Activated naive CD8-positive, alpha-beta T cell treated with anti-CD3 and anti-CD28 coated beads, Interleukin-2, amount 50 U/mL, for 16 hours (primary cell): ENCODE measurements at places on chromosomes 1 and 21.

DNA sequence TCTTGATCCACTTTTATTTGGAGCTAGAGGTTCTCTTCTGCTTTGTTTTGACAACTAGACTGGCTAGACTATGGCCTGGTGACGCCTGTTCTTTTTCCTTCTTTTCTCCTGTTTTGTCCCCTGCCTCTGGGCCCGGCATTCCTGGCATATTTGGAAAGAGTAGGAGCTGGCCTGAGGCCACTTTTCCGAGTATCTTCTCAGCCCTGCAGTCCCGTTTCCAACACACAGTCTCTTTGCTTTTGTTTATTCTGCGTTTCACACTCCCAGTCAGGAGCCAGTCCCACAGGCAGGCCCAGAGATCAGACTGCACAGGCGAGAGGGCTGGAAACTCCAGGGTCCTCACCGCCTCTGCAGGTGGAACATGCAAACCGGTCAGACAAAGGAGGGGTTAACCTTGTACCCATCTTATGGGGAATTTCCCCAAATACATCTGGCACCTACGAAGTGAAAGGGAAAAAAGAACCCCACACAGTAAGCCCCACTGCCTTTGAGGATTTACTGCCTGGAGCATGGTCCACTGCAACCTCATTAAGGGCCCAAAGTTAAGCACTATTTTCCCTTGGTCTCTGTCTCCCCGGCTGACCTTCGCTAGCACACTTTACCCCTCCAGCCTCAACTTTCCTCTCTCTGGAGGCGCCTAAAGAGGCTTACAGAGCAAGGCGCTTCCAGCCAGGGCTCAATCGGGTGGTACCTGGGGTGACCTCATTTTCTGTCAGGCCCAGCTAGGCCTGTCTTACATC, 141.1 kb downstream of the TOMM20 start:
- no peak for DNase-seq

GRCh38 chr1:192766009-192766625, 42.7 kb upstream of the RGS2 start:
- no peak for DNase-seq

- no peak for DNase-seq
Observed at GRCh38 chr21:29708401-29708800, 231.4 kb downstream of the GRIK1 start.

DNA sequence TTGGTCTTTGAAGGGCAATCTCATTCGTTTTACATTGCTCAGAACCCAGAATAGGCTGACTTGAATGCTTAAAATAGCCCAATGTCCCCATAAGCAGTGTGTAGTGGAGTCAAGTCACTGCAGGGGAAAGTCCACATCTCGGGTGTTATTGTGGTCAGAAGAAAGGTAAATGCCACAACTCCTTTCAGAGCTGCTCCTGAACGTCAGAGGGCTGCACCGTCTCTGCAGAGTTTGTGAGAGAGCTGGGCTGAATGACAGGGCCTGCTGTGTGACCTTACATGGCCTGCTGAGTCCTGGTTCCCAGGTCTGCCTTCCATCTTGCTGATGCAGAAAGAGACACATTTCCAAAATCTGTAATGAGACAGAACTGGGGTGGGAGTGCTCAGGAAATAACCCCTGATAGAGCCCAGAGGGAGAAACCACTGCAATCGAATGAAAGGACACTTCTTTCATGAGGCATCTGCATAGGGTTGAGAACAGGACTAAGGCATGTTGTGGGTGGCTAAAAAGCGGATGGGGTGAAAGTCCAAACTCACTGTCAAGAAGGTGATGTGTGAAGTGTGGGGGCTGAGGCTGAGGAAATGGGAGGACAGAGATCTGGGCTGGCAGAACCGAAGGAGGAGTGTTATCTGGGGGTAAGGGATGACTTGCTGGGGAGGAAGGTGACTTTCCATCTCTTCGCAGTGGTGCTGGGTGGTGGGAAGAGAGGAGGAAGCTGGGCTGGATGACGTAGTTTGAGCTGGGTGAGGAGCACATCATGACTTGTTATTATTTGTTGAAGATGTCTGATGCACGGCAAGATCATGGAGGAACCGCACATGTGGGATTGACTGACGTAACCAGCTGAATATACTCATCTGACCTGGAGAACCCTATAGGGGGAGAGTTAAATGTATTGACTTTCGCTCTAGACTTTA, 33.7 kb downstream of the XCL2 start:
- no peak for DNase-seq

GRCh38 chr1:54987919-54988705, 7.7 kb downstream of the TMEM61 start:
- no peak for DNase-seq

DNA sequence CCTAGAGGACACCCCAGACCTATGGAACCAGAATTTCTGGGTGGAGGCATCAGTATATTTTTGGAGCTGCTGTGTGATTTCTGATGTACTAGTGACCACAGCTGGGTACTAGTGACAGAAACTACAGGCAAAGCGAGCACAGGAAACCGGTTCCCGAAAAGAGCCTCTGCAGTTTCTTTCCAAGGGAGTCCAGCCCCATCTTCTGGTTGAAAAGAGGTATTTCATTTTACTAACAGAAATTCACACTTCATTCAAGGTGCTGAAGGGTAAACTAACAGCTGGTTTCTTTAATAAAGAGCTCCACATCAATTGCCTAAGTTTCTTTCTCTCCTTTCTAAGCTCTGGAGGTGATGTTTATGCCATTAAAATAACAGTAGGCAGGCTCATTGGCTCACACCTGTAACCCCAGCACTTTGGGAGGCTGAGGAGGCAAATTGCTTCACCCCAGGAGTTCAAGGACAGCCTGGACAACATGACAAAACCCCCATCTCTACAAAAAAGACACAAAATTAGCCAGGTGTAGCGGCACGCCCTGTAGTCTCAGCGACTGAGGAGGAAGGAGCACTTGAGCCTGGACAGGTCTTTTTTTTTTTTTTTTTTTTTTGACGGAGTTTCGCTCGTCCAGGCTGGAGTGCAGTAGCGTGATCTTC, 22.0 kb downstream of the THAP3 start:
- no peak for DNase-seq

GRCh38 chr1:158199849-158200248, 19.2 kb downstream of the CD1D start:
- DNase-seq = no peak

GRCh38 chr1:98322966-98323365, 338.6 kb upstream of the SNX7 start:
- DNase-seq = no peak

DNA sequence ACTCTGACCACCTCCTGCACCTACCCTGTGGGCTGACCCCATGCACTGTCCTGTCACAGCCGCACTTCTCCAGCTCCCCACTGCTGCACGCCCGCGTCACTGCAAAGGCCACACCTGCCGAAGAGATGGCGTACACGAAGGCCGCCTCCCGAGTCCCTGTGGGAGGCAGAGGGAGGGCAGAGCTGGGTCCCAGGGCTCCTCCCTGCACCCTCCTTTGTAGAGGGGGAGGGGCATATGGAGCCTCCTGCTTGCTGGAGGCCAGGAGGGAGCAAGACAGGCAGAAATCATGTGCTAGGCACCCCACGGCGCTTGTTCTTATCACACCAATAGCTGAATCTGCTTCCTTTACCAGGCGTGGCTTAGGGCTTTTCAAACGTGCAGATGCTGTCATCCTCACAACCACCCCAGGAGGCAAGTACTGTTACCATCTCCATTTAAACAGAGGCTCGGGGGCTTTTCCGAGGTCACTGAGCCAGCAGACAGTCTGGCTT, 21.4 kb downstream of the WNT4 start:
- DNase-seq = no peak

DNA sequence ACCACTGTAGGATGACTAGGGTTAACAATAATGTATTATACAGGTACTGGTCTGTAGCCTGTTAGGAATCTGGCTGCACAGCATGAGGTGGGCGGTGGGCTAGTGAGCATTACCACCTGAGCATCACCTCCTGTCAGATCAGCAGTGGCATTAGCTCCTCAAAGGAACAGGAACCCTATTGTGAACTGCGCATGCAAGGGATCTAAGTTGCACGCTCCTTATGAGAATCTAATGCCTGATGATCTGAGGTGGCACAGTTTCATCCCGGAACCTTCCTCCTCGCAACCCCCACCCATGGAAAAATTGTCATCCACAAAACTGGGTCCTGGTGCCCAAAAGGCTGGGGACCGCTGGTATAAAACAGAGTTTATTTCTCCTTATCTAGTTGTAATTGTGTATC, 147.6 kb downstream of the FGGY start:
- DNase-seq = no peak

DNA sequence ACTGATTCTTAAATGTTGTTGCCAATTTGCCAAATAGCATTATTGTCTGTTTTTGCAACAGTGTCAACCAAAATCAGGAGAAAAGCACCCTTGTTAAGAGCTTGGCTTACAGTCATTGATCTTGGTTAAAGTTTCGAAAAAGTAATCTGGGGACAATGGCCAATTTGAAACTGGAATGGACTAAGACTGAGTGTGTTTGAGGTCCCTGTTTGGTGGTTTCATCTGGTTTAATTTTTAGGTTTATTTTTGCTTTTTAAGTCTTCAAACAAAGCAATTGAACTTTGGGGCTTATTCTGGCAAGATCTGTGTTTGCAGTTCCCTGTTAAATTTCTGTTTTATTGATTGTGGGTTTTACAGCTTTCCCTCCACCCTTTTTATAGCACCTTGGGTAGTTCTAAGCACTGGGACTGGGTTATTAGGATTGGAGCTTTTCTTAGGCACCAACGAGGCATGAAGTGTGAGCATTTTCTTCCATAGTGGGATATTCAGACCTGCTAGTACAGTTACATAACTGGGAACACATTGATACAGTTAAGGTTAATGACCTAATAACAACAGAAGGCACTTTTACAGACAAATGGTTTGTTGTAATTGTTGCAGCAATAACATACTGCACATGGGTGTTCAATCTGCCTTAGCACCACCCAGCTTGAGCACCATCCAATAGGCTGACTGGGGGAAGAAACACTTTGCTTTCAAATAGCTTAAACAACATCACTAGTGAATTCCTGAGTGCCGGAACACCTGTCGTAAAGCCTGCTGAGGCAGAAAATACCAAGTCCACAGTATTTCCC, 40.6 kb upstream of the MAP10 start:
- no peak for DNase-seq

GRCh38 chr1:199102239-199102638, 463.4 kb downstream of the PTPRC start:
- no peak for DNase-seq

- no peak for DNase-seq
Observed at GRCh38 chr1:42833981-42834380, 12.4 kb upstream of the ZNF691 start.

- no peak for DNase-seq
Observed at GRCh38 chr21:35319684-35320283, 270.7 kb upstream of the RUNX1 start.

DNA sequence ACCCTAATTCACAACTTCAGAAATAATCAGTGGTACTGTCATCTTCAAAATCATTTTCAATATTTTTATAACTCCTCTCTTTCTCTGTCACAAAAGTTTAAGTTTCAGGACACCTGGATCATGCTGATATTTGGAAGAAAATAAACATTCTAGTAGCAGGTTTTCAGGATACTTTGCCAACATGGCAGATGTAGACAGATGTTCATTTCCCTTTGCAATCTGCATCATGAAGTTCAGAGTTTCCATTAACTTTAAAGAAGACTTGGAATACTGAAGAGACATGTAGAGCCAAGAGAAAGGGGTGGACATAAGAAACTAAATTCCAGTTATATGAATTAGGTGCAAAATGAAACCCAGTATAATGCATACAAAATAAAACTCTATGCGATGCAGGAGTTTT, 218.1 kb downstream of the USH2A start:
- DNase-seq = no peak

DNA sequence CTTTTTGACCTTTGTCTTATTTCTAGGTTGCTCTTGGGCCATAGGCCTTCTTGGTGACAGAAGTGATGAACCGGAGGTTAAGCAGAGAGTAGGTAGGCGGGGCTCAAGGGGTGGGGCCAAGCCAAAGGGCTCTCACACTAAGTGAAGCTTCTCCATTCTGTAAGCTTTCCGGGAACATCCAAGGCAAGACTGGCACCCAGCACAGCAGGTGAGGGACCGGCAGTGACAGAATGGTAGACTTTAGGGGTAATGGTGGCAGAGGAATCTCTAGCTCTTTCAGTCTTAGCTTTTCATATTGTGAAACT, at the start of gene TNFAIP8L2:
Gene TNFAIP8L2 (plus strand): TSS at position 135 of the 305 bp plus-strand sequence. CDS start 2,049 bp downstream, outside the sequence.
- peak; percentile 48 for DNase-seq

GRCh38 chr1:213820362-213821149, 167.2 kb upstream of the PROX1 start:
- DNase-seq = no peak

DNA sequence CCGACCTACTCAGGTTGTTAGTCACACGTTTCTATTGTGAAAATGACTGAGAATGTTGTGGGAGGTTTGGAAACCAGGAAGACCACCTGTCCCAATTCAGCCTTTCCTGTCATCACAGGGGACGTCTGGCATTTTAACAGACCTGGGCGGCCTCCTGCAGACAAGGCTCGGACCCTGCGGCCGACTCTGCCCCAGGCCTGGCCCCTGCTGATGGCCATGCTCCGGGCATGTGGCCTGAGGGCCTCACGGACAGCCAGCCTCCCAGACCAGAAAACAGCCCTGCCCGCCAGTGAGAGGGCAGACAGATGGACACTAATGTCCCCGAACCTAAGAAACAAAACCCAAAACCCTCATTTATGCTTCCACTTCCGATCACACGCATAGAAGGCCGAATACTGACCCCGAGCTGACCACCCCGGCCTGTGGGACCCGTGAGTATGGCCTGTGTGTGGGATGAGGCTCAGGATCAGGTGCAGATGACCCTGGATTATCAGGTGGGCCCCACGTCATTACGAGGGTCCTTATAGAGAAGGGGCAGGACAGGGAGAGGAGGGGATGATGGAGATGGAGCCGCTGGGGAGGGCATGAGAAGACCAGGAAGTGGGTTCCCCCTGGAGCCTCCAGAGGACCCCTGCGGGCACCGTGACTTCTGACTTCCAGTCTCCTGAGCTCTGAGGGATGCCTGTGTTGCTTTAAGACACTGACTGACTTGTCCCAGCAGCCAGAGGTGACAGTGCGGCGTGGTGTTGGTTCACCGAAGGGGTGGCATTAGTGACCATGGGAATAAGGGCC, 9.6 kb downstream of the COL18A1 start:
- no peak for DNase-seq

- no peak for DNase-seq
Observed at GRCh38 chr1:2391931-2392509, 379 bp downstream of the RER1 start.

DNA sequence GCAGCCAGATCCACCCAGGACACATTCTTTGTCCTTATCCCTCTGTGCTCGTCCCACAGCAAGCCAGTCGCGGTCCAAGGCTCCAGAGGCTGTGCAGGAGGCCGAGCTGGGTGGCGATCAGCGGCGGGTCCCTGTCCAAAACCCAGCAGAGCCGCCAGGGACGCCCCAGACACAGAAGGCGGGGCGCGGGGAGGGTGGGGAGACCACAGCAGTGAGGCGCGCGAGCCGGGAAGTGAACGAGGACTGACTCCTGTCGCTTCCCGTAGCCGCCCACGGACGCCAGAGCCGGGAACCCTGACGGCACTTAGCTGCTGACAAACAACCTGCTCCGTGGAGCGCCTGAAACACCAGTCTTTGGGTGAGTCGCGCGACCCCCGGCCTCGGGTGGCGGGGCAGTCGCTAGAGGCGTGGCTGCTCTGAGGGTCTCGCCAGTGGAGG, at the start of gene LGALS8:
Gene LGALS8 (plus strand): TSS at position 279 of the 438 bp plus-strand sequence. CDS start 2,089 bp downstream, outside the sequence.
- DNase-seq = peak; percentile 64
